Activated CD8-positive, alpha-beta T cell treated with anti-CD3 and anti-CD28 coated beads for 36 hours (primary cell): ENCODE measurements at places on chromosomes 13 and 19. TPM values are rescaled to one million over a fixed set of nuclear protein-coding genes. Genes with fewer than 3 reads are reported as not detected.

DNA sequence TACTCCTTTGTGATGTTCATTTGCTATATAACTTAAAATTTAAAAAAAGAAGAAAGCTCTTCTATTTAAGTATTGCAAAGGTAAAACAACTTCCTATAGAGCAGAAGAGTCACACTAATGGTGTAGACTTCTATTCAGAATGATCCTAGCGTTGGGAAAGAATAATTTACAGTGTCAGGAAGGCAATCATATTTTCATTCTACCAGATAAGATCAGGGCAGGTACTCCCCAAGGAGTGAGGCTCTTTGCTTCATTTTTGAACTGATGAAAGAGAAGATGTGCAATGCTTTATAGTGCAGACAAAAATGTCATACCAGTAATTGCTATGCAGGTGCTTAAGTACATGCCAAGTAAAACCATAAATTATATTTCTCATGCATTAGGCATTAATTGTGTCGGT lies 1193.0 kb downstream of the PCDH9 start:
- DNase-seq: no peak

GRCh38 chr13:95411428-95412040 lies 110.3 kb upstream of the ABCC4 start:
- no peak for DNase-seq

DNA sequence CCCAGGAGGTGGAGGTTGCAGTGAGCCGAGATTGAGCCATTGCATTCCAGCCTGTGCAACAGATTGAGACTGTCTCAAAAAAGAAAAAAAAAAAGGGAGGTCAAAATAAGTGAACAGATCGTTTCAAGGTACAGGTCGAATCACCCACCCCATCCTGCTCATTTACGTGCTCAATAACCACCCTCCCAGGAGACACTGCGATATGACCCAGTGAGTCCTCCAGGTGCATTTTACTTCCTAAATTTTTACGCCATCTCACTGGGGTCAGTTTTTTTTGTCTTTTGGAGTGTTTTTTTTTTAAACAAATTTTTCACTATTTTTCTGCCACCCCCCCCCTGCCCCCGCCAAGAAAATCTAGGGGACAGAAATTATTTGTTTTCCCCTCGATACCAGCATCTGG lies 68.1 kb downstream of the ZNF486 start:
- DNase-seq: no peak

The PRX gene
- 1.2 TPM for total RNA-seq

The IGLON5 gene
- 0.23 TPM for total RNA-seq

The PSG6 gene
- not detected for total RNA-seq
